ENCODE measurements at places on chromosomes 12 and 14. TPM values are rescaled to one million over a fixed set of nuclear protein-coding genes. Genes with fewer than 3 reads are reported as not detected.

The FOXM1 gene
- not detected for total RNA-seq

The SERPINA10 gene
- total RNA-seq, result not detected

The SPRYD3 gene
- total RNA-seq, result 48.6 TPM

The KRT72 gene
- not detected for total RNA-seq

The SLCO1A2 gene
- not detected for total RNA-seq

The HCFC2 gene
- 9.8 TPM for total RNA-seq

The C12orf76 gene
- total RNA-seq, result 0.96 TPM

The KLRC4 gene
- total RNA-seq, result not detected

The TSPAN11 gene
- 5.2 TPM for total RNA-seq

The DUSP6 gene
- total RNA-seq, result 370 TPM

The HVCN1 gene
- 1.3 TPM for total RNA-seq

The CLEC14A gene
- 192 TPM for total RNA-seq

The SERPINA5 gene
- total RNA-seq, result 4.3 TPM

The OR6C4 gene
- not detected for total RNA-seq

The FOXN4 gene
- not detected for total RNA-seq

The GARIN6 gene
- total RNA-seq, result not detected

The CABP1 gene
- total RNA-seq, result 0.32 TPM

The TSPAN19 gene
- not detected for total RNA-seq

The LGR5 gene
- 1.5 TPM for total RNA-seq

The RGS6 gene
- 0.11 TPM for total RNA-seq

The PLCZ1 gene
- total RNA-seq, result not detected

The BMP4 gene
- total RNA-seq, result 33.1 TPM

The MORN3 gene
- not detected for total RNA-seq

The C1QL4 gene
- total RNA-seq, result not detected
